ENCODE measurements at places on chromosomes 2 and 18. TPM values are rescaled to one million over a fixed set of nuclear protein-coding genes. Genes with fewer than 3 reads are reported as not detected.
A peak's percentile ranks its signal among the peaks of the same experiment; 100 is the strongest.

- no peak for DNase-seq
These were observed 264.4 kb upstream of the SIX2 start for GRCh38 chr2:45273412-45274249.

DNA sequence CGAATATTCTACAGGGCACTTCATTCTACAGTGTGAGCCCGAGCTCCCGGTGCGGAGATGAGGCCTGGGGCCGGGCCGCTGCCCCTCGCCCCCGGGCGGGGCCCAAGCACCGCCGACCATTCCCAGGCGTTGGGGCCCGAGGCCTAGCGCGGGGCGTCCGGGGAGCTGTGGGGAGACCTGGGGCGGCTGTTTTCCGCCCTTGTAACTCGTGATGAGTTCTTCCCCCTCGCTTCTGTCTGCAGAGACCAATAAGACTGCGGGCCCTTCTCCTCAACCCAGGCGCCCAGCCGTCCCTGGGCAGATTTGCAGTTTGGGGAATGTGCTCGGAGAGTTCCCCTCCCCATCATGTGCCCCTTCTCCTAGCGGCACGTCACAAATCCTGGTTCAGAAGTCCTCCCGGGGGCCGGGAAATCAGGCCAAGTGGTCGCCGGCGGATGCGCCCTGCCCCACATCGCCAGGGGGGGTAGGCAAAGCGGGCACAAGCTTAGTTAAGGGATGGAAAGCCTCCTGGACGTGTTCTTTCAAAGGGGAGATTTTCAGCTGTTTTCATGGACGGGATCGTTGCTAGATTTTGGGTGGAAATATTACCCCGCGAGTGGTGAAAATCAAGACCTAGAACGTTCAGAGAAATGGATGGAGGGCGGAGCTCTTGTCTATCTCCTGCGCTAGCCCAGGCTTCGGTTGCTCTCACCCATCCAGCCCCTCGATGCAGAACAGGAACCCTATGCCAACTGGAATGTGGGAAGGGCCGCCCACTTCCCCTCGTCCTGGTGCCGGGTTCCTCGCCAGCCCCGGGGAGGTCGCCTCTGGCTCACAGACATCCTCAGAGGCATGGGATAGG is 18.8 kb upstream of the HAAO start:
- peak; percentile 77 for DNase-seq

- no peak for DNase-seq
These were observed 18.3 kb downstream of the CCT7 start for GRCh38 chr2:73252238-73253027.

DNA sequence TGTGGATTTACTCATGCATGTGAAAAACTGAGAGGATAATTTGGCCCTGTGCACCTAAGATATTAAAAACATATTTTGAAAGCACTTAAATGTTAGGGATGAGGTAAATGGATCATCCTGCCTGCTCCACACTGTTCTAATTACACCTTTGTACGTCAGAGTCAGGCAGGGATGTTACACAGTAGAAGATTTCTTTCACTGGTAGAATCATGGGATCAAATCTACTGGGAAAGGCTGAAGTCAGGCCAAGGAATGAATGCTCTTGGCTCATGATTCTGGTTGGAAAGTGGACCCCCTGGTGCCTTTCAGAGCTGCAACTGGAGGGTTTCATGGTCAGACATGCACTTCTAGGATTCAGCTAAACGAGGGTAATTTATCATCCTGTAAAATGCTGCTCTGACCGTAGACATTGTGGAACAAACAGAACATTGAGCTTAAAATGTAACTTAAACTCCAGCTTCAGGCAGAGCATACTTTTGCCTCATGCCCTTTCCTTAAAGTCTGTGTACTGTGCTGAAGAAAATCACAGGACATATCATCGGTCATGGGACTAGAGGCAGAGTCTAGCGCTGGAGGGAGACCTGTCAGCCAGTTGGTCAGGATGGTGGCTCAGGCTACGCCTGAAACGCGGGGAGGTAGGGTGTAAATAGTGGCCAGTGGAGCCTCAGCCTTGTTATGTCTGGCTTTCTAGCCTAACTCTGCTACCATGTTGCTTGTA is 4.9 kb downstream of the KCNE4 start:
- no peak for DNase-seq

DNA sequence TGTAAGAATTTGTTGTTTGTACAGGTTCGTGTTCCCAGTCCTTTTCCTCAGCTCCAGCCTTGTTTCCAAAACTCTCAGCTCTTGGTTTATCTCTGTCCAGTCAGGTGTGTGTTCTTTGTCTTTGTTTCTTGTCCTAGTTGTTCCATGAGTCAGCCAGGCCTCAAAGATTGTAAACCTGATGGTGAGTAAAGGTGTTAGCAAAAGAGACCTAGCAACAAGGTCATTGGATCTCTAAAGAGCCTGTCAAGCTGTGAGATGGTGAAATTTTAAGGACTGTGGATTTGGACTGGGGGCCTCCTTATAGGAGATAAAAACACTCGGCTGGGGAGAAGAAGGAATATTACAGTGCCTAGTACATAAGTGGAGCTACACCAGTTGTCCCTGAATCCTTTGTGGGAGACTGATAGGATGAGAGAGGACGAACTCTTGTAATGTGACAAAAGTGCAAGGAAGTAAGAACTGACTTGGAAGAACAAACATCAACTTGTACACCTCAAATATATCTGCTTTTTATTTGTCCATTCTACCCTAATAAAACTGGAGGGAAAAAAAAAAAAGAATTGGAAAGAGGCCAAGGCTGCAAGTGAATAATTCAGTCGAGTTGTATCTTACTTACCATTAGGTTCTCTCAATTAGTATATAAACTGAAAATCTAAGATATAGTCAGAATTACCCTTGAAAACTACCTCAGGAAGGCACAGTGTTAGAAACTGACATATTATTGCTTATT is 37.2 kb downstream of the ITGA6 start:
- no peak for DNase-seq

GRCh38 chr18:55763298-55763697 is 175.3 kb upstream of the TCF4 start:
- no peak for DNase-seq

DNA sequence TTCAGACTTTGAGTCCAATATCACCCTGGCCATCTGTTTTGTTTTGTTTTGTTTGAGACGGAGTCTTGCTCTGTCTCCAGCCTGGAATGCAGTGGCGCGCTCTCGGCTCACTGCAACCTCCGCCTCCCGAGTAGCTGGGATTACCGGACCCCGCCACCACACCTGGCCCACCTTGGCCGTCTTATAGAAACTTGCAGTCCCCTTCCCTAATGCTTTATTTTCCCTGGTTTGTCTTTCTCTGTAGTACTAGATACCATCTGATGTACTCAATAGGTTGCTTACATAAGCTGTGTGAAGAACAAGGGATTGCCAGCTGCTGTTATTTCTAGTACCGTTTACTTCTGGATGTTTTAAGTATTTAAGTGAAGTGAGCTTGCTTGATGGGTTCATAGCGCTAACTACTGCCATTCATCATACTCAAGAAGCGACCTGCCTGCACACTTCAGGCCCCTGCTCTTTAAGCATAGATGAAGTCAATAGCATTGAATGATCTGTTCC is 1.2 kb downstream of the RPL31 start:
- no peak for DNase-seq

DNA sequence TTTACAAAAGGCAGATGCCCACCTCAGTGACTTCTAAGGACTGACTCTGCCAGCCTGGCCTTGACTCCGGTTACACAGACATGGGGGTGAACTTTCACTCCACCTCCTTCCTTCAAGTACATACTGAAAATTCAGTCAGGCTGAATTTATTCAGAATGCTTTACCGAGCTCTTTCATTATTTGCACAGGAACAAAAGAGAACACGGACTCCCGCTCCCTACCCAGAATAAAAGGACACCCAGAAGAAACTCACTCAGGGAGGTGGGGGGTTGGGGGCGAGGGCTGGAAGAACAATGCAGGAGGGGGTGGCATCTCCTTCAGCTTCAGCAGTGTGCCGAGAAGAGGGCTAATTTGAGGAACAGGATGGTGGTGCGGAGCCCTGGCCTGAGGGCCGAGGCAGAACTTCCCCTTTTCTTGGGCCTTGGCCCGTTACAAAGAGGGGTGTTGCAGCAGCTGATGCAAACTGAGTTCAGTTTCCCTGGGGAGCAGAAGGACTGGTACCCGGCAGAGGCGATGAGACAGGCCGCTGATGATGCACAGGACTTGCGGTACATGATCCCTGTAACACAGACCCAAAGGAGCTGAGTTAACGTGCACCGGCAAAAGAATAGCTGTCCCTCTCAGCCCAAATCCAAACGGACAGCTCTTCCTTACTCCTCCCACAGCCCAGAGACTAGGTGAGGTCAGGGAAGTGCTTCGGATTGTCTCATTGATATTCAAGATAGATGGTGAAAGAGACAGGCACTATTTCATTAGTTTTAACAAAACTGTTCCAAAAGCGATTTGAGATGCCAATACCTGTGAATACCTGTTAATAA is 24.1 kb downstream of the LYPD1 start:
- DNase-seq: no peak

- DNase-seq: peak; percentile 85
These were observed at the start of gene NAB1 for GRCh38 chr2:190649035-190649797. TSS of gene NAB1 (plus strand) at chr2:190649083. CDS start at chr2:190659177, 10,094 bp downstream.

DNA sequence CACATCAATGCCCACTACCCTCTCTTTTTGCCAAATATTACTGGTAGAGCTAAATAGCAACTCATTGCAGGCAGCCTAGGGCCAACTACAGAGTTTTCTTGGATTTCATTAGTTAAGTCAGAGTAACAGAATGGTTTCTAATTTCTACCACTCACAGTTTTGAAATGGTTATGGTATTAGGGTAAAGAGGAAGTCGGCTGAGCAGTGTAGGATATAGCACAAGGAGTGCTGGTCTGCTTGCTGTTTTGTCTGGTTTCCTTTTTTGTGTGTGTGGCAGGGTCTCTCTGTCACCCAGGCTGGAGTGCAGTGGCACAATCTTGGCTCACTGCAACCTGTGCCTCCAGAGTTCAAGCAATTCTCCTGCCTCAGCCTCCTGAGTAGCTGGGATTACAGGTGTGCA is 289.2 kb upstream of the CCDC68 start:
- DNase-seq: no peak

DNA sequence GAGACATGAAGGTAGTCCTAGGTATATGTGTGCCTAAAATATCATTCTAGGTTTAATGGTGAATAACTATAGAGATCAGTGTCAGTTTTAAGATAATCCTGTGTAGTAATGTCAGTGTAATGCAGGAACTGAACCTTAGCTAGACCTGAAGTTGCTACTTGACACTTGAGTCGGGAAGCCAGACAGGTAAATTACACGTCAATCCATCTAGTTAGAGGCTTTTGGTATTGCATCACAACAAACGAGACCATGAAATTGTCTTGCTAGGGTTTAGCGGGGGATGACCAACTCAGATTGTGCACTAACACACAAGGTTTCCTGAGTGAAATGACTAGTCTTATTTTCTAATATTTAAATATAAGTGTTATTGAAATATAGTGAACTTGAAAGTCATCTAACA is 2.0 kb downstream of the YPEL5 start:
- DNase-seq: no peak

DNA sequence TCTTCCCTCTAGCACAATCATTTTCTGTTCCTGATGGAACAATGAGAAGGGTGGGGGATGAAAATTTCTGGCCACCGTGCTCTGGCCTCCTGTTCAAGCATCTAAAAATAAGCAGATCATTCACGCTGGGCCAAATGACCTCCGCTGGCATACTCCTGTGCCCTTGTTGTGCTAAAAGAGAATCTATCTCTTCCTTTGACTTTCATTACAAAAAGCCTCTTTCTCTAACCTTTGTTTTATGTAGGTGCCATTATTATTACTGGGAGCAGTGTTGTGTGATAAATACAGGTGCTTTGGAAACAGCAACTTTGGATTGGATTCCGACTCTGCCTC is 44.6 kb upstream of the B3GNT2 start:
- no peak for DNase-seq

GRCh38 chr2:196954001-196954400 is 27.5 kb upstream of the PGAP1 start:
- DNase-seq: no peak

GRCh38 chr2:23376075-23376474 is 8.9 kb upstream of the KLHL29 start:
- no peak for DNase-seq

DNA sequence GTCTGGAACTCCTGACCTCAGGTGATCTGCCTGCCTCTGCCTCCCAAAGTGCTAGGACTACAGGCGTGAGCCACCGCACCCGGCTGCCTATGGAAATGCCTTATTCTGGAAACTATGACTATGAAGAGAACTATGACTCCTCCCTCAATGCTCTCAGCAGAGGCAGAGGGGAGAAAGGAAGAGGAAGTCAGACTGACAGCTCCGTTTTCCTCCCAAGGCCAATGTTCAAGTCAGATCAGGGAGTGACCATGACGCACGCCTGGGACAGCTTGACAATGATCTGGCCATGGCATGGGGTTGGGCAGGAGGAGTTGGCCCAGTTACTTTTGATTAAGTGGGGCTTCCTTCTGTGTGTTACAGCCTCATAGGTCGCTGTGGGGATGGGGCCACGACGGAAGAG is 44.3 kb upstream of the MRPL33 start:
- DNase-seq: no peak

- no peak for DNase-seq
These were observed 103.6 kb downstream of the DOCK10 start for GRCh38 chr2:224938651-224939182.

TBR1 gene
- total RNA-seq: 0.05 TPM

GNLY gene
- total RNA-seq: 2.3 TPM

FOXI3 gene
- not detected for total RNA-seq

SKOR2 gene
- not detected for total RNA-seq

TMEM169 gene
- total RNA-seq: 0.22 TPM

SLC9A4 gene
- not detected for total RNA-seq

SLC8A1 gene
- total RNA-seq: 906 TPM

HJURP gene
- total RNA-seq: not detected

DOCK10 gene
- total RNA-seq: 2.6 TPM
